ENCODE measurements at places on chromosomes 3 and 15. TPM values are rescaled to one million over a fixed set of nuclear protein-coding genes. Genes with fewer than 3 reads are reported as not detected.

- DNase-seq = no peak
These were observed 185.8 kb upstream of the TTC14 start for GRCh38 chr3:180416111-180416594.

- no peak for DNase-seq
These were observed 18.1 kb downstream of the FBN1 start for GRCh38 chr15:48627260-48627940.

GRCh38 chr15:49473031-49473430, 50.0 kb downstream of the FGF7 start:
- no peak for DNase-seq

The KBTBD13 gene
- polyA plus RNA-seq = not detected

Data from immature natural killer cell (primary cell).